ENCODE measurements at places on chromosomes 16 and 17.
A peak's percentile ranks its signal among the peaks of the same experiment; 100 is the strongest.

- no peaks in the 10 kb centered on the region for H3K36me3 ChIP-seq
- H3K4me3 ChIP-seq = no peak overlapping the region
- H3K4me1 ChIP-seq = peaks cover 17% of the 10 kb centered on the region
- no peaks in the 10 kb centered on the region for H3K27me3 ChIP-seq
- no peak overlapping the region for H3K27ac ChIP-seq
- no peak for DNase-seq
Observed at GRCh38 chr17:75460295-75460694, 3.9 kb downstream of the TMEM94 start.

GRCh38 chr16:81530296-81530721, 85.7 kb downstream of the CMIP start:
- peaks cover 30% of the 10 kb centered on the region for H3K4me1 ChIP-seq
- no peaks in the 10 kb centered on the region for H3K27me3 ChIP-seq
- no peak overlapping the region for H3K27ac ChIP-seq
- H3K4me3 ChIP-seq = no peak overlapping the region
- no peaks in the 10 kb centered on the region for H3K36me3 ChIP-seq

GRCh38 chr16:85383836-85384832, 229.0 kb upstream of the GSE1 start:
- H3K4me1 ChIP-seq = peaks cover 59% of the 10 kb centered on the region
- peak overlapping the region; percentile 29 for H3K27ac ChIP-seq
- DNase-seq = no peak

DNA sequence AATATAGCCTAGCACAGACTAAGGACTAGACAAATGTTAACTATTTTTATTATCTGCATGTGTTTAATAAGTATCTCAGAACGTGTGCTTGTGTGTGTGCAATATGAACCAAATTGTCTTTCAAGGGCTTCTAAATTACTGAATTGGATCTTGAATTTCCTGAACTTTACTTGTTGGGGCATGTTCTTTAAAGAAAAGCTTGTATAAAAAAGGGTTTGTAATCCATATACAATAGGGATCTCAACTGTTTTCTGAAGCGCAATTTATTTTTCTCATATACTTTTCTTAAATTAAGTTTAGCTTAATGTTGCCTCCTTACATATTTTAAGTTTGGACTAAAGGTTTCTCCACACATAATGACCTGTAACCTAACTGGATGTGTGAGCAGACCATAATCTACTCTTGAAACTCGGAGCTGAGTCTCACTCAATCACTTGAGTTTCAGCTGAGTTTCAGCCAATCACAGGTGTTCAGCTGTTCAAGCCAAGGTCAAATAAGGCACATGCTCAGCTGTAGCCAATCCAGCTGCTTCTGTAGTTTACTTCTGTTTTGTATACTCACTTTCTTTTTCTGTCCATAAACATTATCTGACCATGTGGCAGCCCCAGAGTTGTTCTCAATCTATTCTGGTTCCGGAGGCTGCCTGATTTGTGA, 72.3 kb downstream of the CDK5R1 start:
- H3K27me3 ChIP-seq = no peaks in the 10 kb centered on the region
- DNase-seq = peak; percentile 53
- H3K4me3 ChIP-seq = no peak overlapping the region
- no peak overlapping the region for H3K27ac ChIP-seq

DNA sequence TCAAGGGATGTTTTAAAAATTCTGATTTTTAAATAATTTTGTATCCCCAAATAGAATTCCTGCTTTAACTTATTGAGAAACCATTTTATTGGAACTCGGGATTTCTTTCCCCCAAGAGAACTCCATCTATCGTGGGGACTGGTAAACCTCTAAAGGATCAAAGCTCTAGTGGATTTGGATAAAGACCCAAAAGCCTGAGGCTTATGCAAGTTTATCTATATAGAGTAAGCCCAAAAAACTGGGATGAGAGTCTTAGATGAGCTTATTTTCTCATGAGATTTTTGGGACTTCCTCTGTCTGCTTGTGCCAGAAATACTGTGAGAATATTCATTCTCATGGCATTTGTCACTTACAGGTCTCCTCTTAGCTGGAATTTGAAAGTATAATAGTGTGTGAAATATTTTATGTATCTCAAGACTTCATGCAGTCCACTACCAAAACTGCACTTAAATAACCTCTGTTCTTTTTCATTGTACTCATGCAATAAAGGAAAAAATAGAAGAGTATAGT, 333.1 kb downstream of the BCAS3 start:
- H3K27me3 ChIP-seq = no peaks in the 10 kb centered on the region
- H3K4me1 ChIP-seq = no peaks in the 10 kb centered on the region
- H3K27ac ChIP-seq = no peak overlapping the region
- no peak overlapping the region for H3K4me3 ChIP-seq
- H3K36me3 ChIP-seq = no peaks in the 10 kb centered on the region
- DNase-seq = no peak

GRCh38 chr17:62666061-62666800, 38.8 kb downstream of the MRC2 start:
- H3K4me3 ChIP-seq = no peak overlapping the region
- H3K27me3 ChIP-seq = peaks cover 3% of the 10 kb centered on the region
- no peak overlapping the region for H3K27ac ChIP-seq
- H3K36me3 ChIP-seq = no peaks in the 10 kb centered on the region

- no peak overlapping the region for H3K27ac ChIP-seq
- no peak overlapping the region for H3K4me3 ChIP-seq
- DNase-seq = no peak
- peaks cover 31% of the 10 kb centered on the region for H3K27me3 ChIP-seq
- H3K36me3 ChIP-seq = no peaks in the 10 kb centered on the region
Observed at GRCh38 chr16:86630471-86630870, 52.1 kb downstream of the FOXL1 start.

GRCh38 chr17:55582897-55583296, 71.6 kb upstream of the SMIM36 start:
- DNase-seq = no peak
- no peak overlapping the region for H3K27ac ChIP-seq
- no peak overlapping the region for H3K4me3 ChIP-seq
- H3K4me1 ChIP-seq = peaks cover under 1% of the 10 kb centered on the region

DNA sequence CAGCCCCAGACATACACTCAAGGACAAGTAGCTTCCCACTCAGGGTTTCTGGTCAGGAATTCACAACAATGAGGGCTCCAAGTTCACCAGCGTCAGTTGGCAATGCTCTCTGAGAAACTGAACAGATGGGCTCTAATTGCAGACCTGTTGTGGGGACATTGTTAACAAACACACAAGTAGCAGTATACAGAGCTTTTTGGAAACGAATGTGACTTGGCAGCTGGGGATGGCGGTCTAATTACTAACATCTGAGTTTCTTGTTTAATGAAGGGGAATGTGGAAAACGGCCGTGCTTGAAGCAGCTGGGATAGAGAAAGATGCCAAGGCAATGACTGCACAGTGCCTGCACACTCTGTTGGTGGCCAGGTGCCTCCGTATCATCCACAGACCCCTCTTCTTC, 316.1 kb upstream of the IRX3 start:
- H3K4me1 ChIP-seq = no peaks in the 10 kb centered on the region
- no peak overlapping the region for H3K4me3 ChIP-seq
- no peaks in the 10 kb centered on the region for H3K36me3 ChIP-seq
- no peak overlapping the region for H3K27ac ChIP-seq
- DNase-seq = no peak
- no peaks in the 10 kb centered on the region for H3K27me3 ChIP-seq

Measured in K562 (cell line).